Esophagus muscularis mucosa (tissue), 4 donors: ENCODE measurements at places on chromosomes 2 and 18.

DNA sequence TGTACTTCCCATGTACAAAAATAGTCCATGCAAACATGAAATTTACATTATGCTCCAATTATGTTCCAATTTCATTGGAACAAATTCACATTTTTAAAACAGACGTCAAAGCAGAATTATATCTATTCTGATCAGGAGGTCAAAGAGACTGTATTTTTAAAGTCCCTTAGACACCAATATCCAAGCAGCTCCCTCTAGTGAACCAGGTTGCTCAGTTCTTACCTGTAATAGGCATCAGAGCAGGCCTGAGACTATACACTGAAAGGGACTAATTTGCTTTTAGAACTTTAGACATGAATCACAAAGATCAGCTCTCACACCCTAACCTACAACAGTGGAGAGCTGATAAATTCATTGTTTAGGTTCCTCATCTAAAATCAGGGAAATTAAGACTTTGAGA lies 273.9 kb downstream of the MBD2 start:
- DNase-seq = no peak

DNA sequence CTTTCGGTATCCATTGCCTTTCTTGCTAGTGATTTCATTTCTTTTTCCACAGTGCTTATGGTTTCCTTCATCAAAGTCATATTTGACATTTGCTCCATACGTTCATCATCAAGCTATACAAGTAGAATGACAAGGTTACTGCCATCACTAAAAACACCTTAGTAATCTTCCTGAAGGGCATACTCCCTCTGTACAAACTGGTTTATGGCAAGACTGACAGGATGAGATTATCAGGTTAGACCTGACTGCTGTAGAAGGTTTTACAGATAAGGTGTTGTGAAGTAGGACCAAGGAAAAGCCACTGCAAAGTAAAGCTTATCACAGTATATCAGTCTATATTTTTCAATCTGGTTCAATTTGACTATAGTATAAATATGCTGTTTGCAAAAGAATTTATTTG lies 37.5 kb upstream of the C2orf15 start:
- DNase-seq = no peak

- DNase-seq = no peak
These were observed 440.2 kb downstream of the MBD2 start for GRCh38 chr18:53784253-53784652.

DNA sequence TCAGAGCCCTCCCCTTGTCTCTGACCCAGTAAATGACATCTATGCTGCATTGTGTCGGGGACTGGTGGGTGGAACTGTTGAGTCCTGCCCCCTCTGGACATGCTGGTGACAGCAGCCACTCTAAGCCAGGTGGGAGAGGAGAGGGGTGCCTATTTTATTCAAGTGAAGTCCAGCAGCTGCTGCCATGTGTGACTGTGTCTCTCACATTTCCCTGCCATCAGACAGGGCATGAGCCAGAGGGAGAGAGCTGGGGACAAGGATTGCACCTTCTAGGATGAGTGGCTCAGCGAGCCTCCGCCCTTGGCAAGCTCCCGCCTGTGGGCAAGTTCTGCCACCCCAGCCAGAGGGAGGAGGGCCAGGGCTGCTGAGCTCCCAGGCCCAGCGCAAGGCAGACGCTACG lies 13.7 kb downstream of the NGEF start:
- DNase-seq = no peak

DNA sequence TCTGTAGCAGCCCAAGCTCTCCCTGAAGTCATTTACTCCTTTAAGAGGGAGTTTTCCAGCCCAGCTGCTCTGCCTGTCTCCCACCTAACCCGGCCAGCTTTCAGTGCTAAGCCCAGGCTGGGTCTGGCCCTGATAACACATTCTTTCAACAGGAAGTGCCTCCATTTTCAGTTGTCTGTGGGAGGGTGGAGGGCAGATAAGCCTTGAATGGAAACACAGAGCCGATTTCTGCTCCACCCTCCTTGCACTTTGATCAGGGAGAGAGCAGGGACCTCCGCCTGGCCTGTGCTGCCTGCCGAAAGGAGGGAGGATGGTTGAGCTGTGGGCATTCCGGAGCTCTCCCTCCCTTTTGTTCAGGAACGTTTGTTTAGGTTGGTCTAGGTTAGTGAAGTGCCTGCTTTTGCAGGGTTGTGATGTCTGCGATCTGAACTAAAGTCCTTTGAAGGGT lies 24.8 kb downstream of the GATA6 start:
- no peak for DNase-seq

- no peak for DNase-seq
These were observed 54.9 kb upstream of the PXDN start for GRCh38 chr2:1799174-1799573.

DNA sequence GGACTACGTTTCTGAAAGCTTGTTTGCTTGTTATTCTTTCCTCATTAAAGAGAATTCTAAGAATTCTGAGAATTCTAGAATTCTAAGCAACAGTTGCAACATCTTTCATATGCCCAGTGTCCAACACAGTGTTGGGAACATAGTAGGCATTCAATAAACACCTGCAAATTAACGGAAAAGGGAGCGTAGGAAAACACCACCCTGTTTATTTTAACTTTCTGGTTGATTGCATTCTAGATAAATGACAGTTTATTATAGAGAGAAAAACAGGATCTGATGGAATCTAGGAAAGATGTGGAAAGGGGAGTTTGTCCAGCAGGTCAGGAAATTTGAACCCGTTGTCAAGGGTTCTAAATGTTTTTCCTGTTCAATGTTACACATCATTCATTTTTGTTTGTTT lies 24.2 kb upstream of the EFEMP1 start:
- DNase-seq = no peak
